ENCODE measurements at places on chromosomes 7 and 10.
A peak's percentile ranks its signal among the peaks of the same experiment; 100 is the strongest.

GRCh38 chr7:1925973-1926907 lies 256.2 kb downstream of the ELFN1 start:
- no peak for DNase-seq

- DNase-seq = no peak
Observed at GRCh38 chr10:51327432-51327831, 253.1 kb downstream of the PRKG1 start.

DNA sequence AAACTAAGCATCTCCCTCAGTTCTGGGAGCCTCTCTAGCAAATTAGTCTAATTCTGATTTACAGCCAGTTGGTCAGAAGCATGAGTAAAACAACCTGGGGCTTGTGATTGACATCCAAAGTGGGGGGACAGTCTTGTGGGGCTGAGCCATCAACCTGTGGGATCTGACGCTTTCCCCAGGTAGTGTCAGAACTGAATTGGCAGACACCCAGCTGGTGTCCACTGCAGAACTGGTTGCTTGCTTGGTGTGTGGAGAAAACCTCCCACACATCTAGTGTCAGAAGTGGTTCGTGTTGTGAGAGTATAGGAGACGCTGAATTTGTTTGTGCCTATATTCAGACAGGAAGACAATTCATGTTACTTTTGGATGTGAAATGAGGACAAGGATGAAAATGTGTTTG lies 92.2 kb upstream of the PDCD4 start:
- peak; percentile 58 for DNase-seq

- no peak for DNase-seq
Observed at GRCh38 chr10:71873582-71874211, 22.6 kb upstream of the PSAP start.

GRCh38 chr7:42244828-42245227 lies 7.8 kb upstream of the GLI3 start:
- no peak for DNase-seq

- DNase-seq = no peak
Observed at GRCh38 chr7:64433590-64433989, 119.8 kb downstream of the ZNF736 start.

GRCh38 chr10:100081075-100082001 lies at the start of gene CPN1:
Gene CPN1 (minus strand): TSS chr10:100081869. CDS start chr10:100081625, 244 bp downstream.
- DNase-seq = no peak

- DNase-seq = peak; percentile 30
Observed at GRCh38 chr10:132273966-132274365, 33.8 kb downstream of the STK32C start.

GRCh38 chr10:119931871-119932270 lies 39.3 kb downstream of the SEC23IP start:
- no peak for DNase-seq

- DNase-seq = no peak
Observed at GRCh38 chr10:126017961-126018560, 121.7 kb downstream of the FANK1 start.

- DNase-seq = no peak
Observed at GRCh38 chr7:102942868-102943267, 30.1 kb downstream of the LRRC17 start.

- DNase-seq = peak; percentile 45
Observed at GRCh38 chr10:67837541-67838314, at the start of gene DNAJC12. Gene DNAJC12 (minus strand): TSS chr10:67838188. CDS start chr10:67838011, 177 bp downstream.

- DNase-seq = no peak
Observed at GRCh38 chr7:140229591-140230515, 53.1 kb upstream of the KDM7A start.

GRCh38 chr10:63700631-63701156 lies 179.5 kb downstream of the REEP3 start:
- no peak for DNase-seq

DNA sequence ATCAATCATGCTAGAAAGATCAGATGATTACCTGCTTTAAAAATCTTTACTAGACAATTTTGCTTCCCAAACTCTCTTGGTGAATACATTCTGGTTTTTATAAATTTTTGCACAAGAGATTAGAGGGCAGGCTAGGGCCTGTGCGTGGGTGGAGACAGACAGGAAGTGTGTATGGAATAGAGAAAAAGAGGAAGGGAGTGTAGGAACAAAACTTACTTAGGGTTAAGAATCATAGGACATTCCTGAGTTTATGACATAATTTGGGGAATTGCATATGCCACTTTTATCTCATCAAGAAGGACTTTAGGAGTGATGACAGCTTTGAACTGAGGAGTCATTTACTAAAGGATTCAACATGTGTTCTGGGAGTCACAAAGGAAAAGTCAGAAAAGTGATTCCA lies 31.3 kb downstream of the LAMB1 start:
- no peak for DNase-seq

GRCh38 chr10:77120012-77120411 lies 517.6 kb downstream of the KCNMA1 start:
- DNase-seq = no peak

- no peak for DNase-seq
Observed at GRCh38 chr10:79219322-79219957, 127.8 kb upstream of the PPIF start.

- no peak for DNase-seq
Observed at GRCh38 chr10:104873161-104873560, 232.1 kb downstream of the SORCS3 start.

DNA sequence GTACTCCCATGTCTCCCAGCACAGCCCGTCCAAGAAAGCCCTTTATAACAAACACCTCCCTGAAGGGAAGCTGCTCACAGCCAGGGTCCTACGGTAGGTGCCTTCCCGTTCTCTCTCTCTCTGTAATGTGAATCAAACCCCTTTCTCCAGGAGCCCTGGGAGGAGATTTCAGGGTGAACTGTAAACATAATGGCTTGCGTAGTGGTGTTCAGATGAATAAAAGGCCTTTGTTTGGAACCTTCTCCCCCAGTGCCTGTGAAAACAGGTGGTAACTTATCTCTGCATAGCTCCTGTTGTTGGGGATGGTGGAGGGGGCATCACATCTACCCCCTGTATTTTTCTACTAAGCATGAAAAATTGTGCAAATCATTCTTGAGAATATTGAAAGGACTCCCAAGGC lies 12.4 kb downstream of the CALHM2 start:
- DNase-seq = no peak

GRCh38 chr7:134474828-134475227 lies 15.9 kb upstream of the AKR1B1 start:
- DNase-seq = no peak

GRCh38 chr10:96441322-96441885 lies 72.3 kb downstream of the TLL2 start:
- no peak for DNase-seq

GRCh38 chr7:372546-372931 lies 82.6 kb downstream of the FOXL3 start:
- DNase-seq = no peak

DNA sequence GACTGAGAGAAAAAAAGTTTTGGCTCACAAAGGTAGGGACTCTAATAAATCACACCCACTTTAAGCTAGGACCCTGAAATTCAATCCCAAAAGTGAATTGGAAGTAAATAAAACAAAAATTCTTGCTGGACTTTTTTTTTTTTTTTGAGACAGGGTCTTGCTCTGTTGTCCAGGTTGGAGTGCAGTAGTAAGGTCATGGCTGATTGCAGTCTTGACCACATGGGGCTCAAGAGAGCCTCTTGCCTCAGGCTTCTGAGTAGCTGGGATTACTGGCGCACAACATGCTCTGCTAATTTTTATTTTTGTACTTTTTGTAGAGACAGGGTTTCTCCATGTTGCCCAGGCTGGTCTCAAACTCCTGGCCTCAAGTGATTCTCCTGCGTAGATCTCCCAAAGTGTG lies 5.0 kb upstream of the LUC7L2 start:
- no peak for DNase-seq

DNA sequence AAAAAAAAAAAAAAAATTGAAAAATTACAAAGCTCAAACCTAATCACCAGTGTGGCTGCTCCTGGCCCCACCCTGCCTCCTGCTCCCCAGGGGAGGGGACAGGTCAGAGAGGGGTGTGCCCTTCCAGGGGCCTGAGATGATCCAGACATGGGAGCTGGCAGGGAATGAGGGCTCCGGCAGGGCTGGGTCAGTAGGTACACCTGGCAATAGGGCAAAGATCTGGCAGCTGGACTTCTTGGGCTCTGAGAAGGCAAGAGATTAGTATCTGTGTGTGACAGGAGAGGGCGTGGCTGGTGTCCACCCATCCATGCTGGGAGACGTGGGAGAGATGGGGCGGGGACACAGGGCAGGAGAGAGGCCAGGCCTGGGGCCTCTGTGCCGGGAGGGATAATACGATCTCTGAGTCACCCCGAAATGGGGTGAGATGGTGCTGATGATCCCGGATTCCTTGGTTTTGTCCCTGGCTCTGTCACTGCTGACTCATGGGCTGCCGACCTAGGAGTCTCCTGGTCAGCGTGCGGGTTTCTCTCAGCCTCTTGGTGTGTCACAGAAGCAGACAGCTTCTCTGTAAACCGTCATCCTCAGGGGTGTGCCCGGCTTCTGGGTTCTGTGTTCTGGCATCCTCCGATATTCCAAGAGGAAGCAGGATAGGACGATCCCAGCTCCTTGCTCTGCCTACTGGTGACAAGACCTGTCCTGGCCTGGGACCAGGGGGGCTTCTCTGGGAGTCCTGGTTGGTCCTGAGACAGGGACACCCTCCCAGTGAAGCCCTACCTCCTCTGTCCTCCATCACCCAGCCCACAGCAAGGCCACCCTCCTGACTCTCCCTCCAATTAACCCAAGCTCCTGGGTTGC lies 8.2 kb upstream of the CLDN4 start:
- no peak for DNase-seq

- DNase-seq = no peak
Observed at GRCh38 chr10:124086787-124087671, 6.4 kb downstream of the CHST15 start.

DNA sequence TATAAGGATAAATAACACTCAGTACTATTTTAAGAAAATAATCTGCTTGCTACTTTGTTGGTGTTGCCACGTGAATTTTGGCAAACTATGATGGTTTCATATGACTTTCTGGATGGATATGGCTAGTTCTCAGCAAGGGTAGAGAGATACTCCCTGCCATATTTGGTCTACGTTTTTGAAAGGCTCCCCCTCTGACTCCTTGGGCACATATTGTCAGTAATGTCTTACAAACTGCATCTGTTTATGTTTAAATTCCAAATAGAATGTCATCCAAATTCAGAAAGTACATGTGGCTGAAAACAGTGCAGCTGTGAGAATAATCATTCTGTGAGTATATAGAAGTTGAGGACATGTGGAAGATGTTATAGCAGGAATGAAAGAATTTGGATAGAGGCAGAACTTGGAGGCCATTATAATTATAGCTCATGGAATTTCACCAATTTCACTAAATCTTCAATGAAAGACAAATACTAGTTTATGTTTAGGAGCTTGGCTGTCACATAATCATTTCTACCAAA lies 107.8 kb downstream of the SRI start:
- no peak for DNase-seq

DNA sequence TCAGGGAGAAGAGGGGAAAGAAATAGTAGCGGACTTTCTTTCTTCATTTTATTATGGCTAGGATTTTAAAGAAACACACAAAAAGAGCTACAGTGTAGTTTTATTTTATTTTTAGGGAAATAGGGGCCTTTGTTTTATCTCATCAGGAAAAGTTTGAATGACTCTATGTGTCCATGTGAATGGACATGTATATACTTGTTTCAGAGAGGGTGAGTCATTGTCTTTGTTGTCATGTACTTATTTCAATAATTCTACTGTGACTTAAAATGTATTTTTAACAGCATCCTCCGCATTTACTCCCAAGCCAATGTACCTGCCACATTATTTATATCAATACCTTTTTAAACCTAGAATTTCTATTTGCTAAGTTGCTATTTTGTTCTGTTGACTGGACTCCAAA lies 569.5 kb downstream of the SORCS3 start:
- no peak for DNase-seq

Measured in dorsolateral prefrontal cortex (tissue), 122 donors.